ENCODE measurements at places on chromosomes 5 and 9.

DNA sequence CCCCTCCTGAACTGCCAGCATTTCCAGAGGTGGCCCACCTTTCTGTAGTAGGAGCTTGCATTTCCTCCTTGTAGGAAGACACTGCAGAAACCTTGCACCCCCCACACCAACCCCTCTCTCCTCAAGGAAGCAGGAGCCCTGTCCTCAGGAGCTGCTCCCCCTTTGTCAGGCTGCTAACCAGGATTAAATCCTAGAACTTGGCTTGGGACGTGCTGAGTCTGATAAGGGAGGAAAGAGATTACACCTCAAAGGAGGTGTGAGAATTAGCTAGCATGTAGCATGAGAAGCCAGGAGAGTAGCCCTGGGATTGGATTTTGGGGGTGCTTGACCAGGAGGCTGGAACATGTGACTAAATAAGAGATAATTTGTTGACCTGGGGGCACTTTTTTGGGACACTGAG, 119.8 kb upstream of the ALDH1B1 start:
- no peak for DNase-seq

GRCh38 chr5:29130786-29131185, 2062.7 kb upstream of the CDH6 start:
- DNase-seq: no peak

DNA sequence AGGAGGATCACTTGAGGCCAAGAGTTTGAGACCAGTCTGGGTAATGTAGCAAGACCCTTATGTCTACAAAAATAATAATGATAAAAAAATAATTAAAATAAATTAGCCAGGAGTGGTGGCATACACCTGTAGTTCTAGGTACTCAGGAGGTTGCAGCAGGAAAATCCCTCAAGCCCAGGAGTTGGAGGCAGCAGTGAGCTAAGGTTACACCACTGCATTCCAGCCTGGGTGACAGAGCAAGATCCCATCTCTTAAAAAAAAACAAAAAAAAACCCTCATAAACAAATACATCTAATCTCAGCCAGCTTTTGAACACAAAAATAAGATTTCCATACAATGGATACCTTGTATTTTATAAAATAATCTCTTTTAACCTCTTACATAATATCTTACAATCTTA, 363.3 kb upstream of the KLF4 start:
- no peak for DNase-seq

DNA sequence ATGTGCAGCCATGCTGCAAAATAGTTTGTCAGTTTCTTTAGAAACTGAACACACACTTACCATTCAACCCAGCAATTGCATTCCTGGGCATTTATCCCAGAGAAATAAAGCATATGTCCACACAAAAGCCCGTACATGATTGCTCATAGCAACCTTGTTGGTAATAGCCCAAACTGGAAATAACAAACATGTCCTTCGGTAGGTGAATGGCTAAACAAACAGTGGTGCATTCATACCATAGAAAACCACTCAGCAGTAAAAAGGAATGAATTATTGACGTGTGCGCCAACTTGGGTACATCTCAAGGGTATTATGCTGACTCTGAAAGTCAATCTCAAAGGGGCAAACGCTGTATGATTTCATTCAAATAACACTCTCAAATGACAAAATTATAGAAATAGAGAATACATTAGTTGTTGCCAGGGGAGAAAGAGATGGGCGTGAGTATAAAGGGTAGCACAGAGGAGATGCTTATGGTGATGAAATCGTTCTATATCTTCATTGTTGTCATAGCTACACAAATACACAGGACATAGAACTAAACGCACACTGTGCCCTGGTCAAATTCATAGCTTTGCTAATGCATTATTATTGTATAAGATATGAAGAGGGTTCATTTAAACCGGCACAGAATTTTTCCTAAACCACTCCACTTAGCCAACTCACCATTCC, 58.2 kb downstream of the DRD1 start:
- DNase-seq: no peak

- DNase-seq: no peak
Observed at GRCh38 chr9:129774791-129775447, 22.1 kb upstream of the PTGES start.

GRCh38 chr5:139967353-139967752, 75.7 kb downstream of the NRG2 start:
- DNase-seq: no peak

GRCh38 chr5:11525020-11525419, 379.2 kb downstream of the CTNND2 start:
- DNase-seq: no peak

DNA sequence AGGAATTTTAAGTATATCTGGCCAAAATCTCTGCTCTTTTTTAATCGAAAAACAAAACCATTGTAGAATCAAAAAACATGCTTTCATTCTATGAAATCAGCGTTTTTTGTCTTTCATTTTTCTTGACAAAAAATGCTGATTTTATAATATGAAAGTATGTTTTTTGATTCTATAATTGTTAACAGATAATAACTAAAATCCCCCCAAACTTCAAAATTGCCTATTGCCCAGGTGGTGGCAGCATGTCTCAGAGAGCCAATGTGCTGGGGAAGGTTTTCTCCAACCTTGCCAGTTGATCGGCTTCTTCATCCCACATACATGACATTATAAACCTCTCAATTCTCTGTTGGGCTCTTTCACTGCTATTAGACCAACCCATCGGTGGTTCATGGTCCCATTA, 5.1 kb upstream of the SMIM15 start:
- DNase-seq: peak; percentile 52

GRCh38 chr5:66860199-66860975, 264.2 kb downstream of the MAST4 start:
- no peak for DNase-seq

Data from NCI-H1694 treated with DMSO at 0.1 percent for 48 hours (cell line).